ENCODE measurements at places on chromosomes 1 and 21.

DNA sequence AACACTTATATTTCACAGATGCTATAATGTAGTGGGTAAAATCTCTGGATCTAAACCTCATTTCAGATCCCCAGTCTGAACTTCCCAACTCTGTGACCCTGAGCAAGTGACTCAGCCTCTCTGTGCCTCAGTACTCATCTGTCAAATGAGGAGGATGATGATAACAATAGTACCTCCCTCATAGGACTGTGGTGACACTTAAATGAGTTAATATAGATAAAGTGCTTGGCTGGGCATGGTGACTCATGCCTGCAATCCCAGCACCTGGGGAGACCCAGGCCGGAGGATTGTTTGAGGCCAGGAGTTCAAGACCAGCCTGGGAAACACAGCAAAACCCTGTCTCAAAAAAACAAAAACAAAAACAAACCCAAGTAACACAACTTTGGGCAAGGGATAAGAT is 4.7 kb upstream of the ECE1 start:
- DNase-seq, result no peak

DNA sequence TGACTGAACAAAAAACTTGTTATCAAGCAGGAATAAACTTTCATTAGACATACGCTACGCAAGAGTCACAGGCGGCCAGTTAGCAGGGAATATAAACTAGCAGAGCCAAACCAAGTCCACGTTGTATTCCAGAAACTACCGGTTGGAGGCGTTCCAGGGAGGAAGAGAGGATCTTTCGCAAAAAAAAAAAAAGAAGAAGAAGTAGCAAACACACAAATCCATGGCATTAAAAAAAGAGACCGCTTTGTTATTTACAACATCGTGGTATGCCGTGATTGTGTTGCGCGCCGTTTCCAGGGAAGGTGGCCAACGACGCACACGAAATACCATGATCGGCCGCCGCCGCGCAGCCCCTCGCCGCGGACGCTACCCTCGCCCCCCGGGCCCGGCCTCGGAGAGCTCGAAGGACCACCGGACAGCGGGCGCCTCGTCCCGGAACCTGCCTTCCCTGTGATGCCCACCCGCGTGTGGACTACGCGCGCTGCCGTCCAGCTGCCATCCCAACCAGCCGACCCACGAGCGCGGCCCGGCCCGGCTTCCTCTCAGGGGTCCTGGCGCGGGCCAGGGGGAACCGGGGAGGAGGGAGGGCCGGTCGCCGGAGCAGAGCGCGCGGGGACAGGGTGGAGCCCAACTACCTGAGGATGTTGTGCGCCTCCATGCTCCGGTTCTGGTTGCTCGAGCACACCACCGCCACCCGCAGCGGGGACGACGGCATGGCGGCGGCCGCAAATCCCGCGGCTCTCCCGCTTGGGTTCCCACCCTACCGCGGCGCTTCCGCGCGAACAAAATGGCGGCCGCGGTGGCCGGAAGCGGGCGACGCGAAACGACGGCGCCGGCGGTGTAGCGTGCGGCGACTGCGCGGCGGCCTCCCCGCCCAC is 581 bp downstream of the SSU72 start:
- peak; percentile 93 for DNase-seq

DNA sequence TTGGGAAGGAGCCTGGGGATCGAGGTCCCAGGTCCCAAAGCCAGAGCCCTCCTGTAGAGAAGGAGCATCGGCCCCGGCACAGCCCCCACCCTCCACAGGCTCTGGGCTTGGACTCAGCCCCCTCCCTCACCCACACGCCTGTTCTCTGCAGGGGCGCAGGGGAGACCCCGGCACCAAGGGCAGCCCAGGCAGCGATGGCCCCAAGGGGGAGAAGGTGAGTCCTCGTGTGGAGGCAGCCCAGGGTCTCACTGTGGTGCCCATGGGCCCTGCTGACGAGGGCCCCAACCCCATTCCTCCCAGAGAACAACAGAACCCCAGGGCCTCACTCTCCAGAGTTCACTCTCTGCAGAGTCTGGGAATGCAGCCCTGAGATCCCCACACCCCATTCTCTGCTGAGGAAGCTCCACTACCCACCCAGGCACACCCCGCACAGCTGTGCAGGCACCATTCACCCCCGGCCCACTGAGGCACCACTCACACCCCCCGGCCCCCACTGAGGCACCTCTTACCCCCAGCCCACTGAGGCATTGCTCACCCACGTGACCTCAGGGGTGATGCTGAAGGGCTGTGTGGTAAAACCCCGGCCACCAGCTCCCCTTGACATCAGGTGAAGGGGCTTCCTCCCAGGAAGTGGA is 21.8 kb downstream of the COL6A2 start:
- peak; percentile 17 for DNase-seq

DNA sequence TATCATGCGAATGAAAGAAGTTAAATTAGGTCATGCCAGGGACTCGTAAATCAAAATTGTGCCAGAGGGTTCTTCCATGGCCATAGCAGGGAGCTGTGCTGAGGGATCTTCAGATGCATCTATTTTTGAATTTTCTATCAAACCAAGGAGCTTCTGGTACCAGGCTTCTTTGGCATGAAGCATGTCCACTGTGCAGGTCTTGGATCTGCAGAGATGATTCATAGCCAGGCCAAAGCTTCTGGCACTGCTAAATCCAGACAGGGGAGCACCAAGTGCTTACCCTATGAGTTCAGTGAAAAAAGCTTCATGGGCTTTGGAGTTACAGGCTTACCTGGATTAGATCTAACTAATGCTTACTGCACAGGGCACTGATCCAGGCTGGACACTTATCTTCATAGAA is 154.2 kb upstream of the DAB1 start:
- DNase-seq, result no peak

DNA sequence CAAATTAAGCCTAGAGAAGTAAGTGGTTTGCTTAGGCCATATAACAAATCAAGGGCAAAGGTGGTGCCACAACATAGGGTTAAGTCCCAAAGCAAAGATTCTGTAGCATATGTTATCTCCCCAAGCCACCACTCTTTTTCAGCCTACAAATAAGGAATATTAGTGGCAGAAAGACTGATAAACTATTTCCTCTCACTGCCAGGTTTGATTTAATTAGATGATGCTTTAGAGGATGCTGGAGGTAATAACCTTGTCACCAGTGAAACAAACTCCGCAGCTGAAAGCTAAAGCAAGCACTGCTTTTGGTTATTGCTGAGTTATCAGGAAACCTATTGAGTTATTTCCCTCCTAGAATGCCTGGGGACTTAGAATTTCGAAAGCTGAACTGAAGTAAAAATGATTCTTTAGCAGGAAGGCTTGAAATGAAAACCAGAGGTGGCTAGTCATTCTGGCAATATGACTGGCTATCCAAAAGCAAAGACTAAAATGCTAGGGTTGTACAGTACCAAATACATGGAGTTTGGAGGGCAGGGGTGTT is 145.2 kb downstream of the SYT2 start:
- no peak for DNase-seq

- DNase-seq, result peak; percentile 37
These were observed 17.8 kb upstream of the MYCL start for GRCh38 chr1:39919545-39919944.

DNA sequence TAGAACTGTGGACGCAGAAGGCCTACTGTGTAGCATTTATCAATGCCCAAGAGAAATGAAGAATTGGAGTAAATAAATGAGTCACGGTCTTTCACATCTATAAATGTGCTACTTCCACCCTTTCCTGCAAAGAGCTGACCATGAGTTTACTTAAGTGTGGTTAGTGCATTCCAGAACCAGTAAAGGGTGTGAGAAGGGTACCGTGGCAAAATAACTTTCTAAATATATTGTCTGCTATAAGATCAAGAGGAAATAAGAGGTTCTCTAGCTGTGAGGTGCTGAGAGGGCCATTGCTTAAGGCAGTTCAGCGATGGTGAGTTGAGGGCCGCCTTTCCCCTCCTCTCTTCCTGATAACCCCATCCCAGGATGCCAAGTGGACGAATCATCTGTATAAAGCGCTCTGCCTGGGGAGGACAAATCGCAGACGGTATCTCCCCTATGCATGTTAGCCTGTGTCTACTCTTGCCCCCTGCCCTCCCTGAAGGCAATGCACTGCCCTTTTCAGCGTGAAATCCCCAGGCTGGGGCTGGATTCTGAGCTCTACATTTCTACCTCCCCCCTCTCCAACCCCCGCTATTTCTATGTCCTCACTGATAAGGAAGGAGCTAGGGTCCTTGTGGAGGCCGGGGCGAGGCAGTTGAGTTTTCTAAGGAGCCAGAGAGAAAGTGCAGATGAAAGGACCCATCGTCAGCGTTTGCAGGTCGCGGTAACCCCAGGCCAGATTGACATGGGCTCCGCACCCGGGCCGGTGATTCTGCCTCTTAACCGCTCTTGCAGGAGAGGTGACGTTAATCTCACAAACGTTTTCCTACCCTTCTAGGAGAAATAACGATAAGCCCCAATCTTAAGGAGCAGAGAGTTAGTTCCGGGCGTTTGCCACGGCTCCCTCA is 1.5 kb upstream of the NCAM2 start:
- peak; percentile 22 for DNase-seq

GRCh38 chr21:31482460-31482859 is 138.4 kb upstream of the TIAM1 start:
- DNase-seq, result no peak

DNA sequence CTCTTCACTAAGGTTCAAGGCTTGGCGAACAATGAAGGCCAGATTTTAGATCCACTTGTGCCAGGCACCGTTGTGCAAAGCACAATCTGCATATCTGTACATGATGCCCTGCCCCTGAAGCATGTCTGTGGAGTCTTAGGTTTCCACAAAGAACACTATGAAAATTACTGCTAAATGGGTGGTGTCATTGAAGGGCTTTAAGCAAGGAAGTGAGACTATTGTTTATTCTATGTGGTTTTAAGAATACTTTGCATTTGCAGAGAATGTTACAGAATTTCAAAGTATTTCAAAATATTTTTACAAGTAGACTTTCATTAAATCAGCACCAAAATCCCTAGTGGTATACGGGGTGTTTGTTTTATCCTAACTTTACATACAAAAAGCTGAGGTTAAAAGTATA is 8.8 kb downstream of the TSEN15 start:
- DNase-seq, result no peak

- no peak for DNase-seq
These were observed 99.1 kb upstream of the GREM2 start for GRCh38 chr1:240711020-240711419.

GRCh38 chr1:3226701-3227350 is 157.8 kb downstream of the PRDM16 start:
- DNase-seq, result no peak

DNA sequence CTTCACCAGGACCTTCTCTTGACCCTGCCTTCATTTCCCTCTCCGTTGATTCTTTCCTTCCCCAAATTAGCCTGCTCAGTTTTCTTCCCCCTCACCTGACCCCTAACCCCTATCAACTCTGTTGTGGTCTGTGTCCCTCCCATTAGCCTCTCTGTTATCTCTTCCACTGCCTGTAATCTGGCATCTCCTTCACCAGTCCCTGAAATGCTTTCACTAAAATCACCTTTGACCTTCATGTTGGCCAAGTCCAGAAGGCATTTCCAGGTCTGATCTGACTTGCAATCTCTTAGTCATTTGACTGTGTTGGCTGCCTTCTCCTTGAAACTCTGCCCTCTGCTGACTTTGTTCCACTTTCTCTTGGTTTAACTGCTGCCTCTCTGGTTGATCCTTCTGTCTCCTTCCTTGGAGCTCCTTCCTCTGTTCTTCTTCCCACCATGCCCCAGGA is 28.2 kb downstream of the ATP8B2 start:
- DNase-seq, result no peak

GRCh38 chr1:214966346-214966745 is 116.2 kb upstream of the KCNK2 start:
- DNase-seq, result no peak

DNA sequence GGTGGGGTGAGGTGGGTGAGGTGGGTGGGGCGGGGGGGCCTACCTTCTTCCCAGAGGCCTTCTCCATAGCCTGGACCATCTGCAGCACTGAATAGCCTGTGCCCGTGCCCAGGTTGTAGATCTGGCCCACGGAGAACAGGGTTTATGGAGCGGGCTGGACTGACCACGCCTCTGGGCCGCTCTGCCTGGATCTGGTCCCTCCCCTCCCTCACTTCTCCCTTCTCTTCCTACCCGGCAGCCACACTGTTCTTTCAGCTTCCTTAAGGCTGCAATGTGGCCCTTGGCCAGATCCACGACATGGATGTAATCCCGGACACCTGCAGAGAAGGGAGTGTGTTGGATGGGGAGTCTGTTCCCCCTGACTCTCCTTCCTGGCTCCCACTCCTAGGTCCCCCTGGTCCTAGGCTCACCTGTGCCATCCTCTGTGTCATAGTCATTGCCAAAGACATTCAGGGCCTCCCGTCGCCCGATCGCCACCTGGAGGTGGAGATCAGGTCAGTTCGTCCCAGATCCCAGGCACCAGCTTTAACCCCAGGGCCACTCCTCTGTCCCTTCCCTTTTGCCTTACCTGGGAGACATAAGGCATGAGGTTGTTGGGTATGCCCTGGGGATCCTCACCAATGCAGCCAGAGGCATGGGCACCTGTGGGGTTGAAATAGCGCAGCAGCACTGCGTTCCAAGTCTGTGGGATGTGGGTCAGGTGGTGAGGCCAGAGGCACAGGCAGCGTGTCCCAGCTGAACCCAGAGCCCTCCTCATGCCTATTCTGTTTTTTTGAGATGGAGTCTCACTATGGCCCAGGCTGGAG is 3.9 kb downstream of the GALE start:
- no peak for DNase-seq

GRCh38 chr1:243546457-243546856 is 290.6 kb downstream of the SDCCAG8 start:
- no peak for DNase-seq

DNA sequence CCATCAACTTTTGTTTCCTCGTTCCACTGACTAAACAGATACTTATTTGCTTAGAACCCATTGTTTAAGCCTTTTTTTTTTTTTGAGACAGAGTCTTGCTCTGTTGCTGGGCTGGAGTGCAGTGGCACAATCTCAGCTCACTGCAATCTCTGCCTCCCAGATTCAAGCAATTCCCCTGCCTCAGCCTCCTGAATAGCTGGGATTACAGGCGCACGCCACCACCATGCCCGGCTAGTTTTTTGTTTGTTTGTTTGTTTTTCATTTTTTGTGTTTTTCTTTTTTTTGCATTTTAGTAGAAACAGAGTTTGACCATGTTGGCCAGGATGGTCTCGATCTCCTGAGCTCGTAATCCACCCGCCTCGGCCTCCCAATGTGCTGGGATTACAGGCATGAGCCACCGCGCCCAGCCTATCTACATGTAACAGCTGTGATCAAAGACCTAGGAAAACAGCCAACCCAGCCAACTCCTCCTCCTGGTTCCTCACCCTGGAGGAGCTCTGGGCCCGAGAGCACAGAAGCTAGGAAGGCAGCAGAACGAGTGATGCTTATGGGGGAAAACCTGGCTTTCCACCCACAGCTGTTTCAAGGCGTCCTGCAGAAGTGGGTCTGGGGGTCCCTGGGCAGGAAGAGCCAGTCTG is 32.9 kb downstream of the KCNN3 start:
- DNase-seq, result no peak

GRCh38 chr1:6397844-6398441 is 4.4 kb upstream of the ACOT7 start:
- no peak for DNase-seq

All from activated naive CD8-positive, alpha-beta T cell treated with anti-CD3 and anti-CD28 coated beads, Interleukin-2, amount 10 ng/mL, durations not matched to agents 7 days and 5 days (primary cell).